ENCODE measurements at places on chromosomes 1 and 21. TPM values are rescaled to one million over a fixed set of nuclear protein-coding genes. Genes with fewer than 3 reads are reported as not detected.

The LIN28A gene
- 1,267 TPM for total RNA-seq

The ANGPTL3 gene
- total RNA-seq: not detected

The CLEC20A gene
- not detected for total RNA-seq

The ADAM30 gene
- not detected for total RNA-seq

The VCAM1 gene
- 0.07 TPM for total RNA-seq

The EXTL1 gene
- total RNA-seq: 1.1 TPM

The GABPA gene
- total RNA-seq: 20.4 TPM

The OR2L3 gene
- not detected for total RNA-seq

The CSMD2 gene
- 5.2 TPM for total RNA-seq

The AGMAT gene
- 4.0 TPM for total RNA-seq

The CATSPERE gene
- 0.31 TPM for total RNA-seq

The TNFRSF14 gene
- 0.29 TPM for total RNA-seq
